ENCODE measurements at places on chromosomes 4 and X.

DNA sequence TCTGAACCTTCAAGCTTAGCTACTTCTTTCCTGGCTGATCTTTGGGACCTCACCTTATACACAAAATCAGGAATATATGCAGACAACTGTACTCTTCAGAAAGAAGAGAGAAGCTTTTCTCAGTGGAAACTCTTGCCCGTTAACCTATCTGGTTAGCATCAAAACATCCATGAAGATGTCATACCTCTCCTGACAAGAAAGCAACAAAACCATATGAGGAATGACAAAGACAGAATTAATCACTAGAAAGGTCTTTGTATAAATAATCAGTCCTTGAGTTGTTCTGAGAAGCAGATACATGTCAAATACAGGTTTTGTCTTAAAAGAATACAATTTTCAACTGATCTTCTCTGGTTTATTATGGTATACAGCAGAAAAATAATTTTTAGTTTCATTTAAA, 130.8 kb downstream of the FAT4 start:
- DNase-seq = no peak

DNA sequence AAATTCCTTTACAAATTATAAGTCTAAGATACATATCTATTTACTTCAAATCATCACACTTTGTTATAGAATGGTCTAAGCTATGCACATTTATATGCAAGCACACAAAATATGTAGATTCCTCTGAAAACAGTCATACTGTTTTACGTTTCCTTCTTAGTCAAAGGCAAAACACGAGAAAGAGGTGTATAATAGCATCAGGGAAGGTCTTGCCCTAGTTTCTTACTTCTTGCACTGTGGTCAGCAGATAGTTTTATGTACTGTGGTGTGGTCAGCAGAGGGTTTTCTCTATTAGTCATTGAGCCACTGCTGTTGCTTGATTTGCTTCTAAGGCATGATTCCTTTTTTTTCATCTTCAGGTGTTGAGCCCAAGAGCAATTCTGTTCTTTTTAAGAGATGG, 117.7 kb downstream of the ADAM29 start:
- no peak for DNase-seq

DNA sequence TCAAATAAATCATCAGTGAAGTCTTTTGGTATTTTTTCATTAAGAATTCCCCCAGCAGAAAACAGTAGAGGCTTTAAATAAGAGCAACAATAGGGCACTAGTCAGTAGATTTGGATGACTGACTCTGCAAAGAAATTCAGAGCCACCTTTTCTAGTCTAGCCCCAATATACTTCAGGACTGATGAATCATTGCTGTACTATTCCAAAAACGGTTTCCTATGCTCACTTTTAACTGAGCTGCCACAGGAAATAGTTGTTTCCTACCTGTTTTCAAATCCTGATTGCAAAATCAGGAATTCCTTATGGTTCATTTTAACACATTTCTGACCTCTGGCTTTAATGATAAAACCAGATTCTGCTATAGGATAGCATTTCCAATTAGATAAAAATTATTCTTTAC, 171.6 kb downstream of the NR3C2 start:
- DNase-seq = no peak

DNA sequence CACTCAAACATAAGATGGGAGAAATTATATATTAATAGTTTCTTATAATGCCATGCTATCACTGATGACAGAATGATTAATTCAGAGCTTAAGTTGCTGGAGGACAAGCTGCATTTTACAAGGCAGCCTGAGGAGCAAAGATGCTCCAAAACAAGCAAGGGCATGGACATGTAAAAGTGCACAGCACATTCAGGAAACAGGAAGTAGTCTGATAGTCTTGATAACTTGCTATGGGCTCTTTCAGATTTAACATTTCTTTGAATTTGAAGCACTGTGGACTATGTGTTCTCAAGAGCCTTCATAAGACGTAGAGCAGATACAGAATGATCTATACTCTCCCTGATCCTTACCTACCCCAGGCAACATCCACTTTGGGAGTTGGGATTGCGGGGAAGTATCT, 50.0 kb downstream of the AMMECR1 start:
- no peak for DNase-seq

GRCh38 chr4:163042306-163042705, 124.4 kb downstream of the NAF1 start:
- DNase-seq = no peak

DNA sequence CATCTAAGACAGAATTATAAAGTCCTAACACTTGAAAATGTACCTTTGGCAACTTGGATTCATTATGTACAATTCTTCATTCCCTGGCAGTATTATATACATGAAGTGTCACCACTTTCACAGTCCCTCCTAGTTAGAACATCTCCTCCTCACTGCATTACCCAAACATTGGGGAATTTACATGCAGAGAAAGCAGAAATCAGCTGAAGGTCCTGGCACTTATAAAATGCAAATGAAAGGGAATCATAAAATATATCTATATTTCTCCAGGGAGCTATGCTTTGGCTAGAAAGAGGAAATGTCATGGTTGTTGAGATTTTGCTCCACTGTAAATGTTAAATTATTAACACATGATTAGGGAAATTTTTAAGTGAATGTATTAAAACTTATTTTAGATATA, 835.6 kb upstream of the SLIT2 start:
- no peak for DNase-seq

GRCh38 chrX:136147315-136147901, at the start of gene FHL1:
Gene FHL1 (plus strand): TSS chrX:136147533.
- no peak for DNase-seq

DNA sequence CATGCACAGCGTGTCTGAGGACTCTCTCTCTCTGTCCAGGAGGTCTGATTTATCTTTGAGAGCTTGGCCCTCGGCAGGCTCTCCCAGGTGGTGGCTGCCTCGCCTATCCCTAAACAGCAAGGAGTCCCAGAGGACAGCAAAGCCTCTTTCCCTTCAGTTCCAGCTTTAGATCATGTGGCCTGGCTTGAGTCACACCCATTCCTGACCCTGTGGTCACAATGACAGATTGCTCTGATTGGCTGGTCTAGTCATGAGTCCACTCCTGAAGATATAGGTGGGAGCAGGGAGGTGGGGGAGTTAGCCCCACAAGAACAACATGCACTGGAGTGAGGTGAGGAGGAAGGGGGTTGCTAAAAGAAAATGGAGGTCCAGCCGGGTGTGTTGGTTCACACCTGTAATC, 12.1 kb upstream of the PORCN start:
- no peak for DNase-seq

- DNase-seq = no peak
Observed at GRCh38 chr4:125111323-125111722, 203.4 kb upstream of the FAT4 start.

DNA sequence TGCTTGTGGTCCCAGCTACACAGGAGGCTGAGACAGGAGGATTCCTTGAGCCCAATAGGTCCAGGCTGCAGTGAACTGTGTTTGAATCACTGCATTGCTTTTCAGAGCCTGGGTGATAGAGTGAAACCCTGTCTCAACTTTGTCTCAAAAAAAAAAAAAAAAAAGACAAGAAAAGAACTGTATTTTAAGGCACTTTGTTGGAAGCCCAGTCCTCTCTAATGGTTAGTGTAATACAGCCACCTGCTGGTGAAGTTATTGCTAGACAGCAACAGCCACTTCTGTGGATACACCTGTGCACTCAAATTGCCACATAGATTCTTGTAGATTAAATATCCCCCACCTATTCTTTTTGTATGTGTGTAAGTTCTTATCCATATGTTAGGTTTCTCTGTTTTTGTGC, 10.1 kb upstream of the FGG start:
- peak; percentile 72 for DNase-seq

DNA sequence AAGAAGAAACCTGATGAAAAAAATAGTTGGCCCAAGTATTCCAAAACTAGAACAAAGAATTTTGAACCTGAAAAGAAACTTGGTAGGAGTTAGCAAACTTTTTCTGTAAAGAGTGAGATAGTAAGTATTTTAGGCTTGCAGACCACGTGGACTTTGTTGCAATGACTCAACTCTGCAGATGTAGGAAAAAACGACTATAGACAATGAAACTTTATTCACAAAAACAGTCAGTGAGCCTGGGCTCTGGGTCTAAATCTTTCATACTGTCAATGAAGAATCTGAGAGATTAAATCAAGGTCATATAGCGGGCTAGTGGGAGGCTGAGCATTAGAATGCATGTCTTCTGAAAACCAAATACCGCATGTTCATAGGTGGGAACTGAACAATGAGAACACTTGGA, 23.0 kb downstream of the SH3D19 start:
- DNase-seq = peak; percentile 74

DNA sequence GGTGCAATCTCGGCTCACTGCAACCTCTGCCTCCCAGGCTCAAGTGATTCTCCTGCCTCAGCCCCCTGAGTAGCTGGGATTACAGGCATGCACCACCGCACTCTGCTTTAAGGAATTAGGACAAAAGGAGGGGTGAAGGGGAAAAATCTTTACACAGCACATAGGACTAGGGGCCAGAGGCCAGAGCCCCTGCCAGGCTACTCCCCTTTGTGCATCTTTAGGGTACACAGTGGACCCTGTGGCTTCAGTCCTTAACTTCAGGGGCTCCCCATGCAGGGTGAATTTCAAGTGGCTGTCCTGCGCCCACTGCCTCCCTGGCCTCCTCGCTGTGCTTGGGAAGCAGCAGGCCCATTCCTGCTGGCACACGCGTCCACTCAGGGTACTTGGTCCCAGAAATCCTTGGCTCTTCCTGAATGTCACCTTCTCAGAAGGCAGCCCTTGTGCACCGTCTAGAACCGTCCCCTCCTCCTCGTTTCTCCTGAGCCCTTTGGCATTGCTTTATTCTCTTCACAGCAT, 138.9 kb upstream of the PSAPL1 start:
- no peak for DNase-seq

DNA sequence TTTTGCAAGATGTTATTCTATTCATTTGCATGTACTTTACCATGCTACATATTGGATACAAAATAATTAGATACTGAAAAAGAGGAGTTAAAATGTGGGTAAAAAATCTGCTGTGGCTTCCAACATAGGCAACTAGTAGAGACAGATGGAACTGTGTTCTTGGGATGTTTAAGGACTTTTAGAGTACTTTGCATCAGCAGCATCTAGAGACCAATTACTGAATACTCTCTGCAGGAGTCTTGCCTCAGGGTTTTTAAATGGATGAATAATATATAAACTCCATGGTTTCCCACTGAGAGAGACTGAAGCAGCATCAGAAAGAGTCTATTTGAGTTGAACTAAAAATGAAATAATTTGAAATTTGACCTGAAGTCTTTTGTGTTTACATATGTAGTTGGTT, 676.7 kb downstream of the GALNTL6 start:
- DNase-seq = no peak

DNA sequence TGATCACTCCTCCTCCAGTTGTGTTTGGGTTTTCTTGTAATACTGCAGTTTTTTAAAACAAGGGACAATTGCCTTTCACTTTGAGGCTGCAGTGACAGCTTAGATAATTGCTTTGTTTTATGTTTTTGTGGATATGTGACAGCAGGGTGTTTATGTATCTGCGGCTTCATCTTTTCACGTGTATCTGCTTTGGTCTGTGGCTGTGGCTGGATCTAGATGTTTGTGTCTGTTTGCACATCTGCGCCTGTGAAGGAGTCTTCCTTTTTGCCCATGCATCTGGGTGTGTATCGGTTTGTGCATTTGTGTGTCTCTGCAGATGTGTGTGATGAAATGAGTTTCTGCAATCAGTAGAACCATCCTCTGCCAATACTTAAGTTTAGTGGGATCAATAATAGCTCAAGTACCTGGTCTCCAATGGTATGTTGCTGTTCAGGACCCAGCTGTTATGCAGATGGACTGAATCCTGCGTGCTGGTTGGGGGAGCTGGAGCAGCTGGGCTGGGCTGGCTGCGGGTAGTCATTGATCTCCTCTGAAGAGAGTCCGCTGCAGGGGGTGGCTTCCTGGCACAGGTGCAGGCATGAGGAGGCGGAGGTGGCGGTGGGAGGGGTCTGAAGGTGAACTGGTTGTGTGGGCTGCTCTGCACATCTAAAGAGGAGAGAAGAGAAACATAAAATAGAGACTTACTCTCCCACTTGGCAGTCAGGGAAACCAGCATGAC, 390.3 kb downstream of the SH2D1A start:
- DNase-seq = no peak
